ENCODE measurements at places on chromosomes 5 and 9.

GRCh38 chr5:172110921-172111851 lies 76.8 kb downstream of the STK10 start:
- DNase-seq = peak; percentile 56

DNA sequence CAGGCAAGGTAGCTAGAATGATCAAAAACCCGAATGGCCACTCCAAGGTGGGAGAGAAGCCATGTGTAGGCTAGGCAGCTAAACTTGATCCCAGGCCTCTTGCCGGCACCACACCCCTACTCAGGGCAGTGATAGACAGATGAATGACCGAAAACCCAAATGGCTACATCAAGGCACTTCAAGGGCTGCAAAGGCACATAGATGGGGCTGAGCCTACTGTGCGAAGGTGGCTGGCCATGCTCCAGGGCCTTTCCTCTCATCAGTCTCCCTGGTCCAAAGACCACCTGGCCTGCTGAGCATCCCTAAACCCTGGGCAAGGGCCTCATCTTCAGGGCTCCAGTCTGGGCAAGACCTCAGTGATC lies 3.7 kb upstream of the TIFAB start:
- DNase-seq = no peak

DNA sequence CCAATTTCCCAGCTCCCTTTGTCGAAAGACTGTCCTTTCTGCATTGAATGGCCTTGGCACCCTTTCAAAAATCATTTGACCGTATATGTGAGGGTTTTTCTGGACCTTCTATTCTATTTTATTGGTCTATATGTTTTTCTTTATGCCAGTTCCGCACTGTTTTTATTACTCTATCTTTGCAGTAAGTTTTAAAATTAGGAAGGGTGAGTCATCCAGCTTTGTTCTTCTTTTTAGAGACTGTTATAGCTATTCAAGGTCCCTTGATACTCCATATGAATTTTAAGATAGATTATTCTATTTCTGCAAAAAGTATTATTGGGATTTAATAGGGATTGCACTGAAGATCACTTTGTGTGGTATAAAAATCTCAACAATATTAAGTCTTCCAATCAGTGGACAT lies 44.2 kb upstream of the STARD4 start:
- DNase-seq = no peak

GRCh38 chr5:5149154-5149553 lies 9.0 kb downstream of the ADAMTS16 start:
- DNase-seq = no peak

DNA sequence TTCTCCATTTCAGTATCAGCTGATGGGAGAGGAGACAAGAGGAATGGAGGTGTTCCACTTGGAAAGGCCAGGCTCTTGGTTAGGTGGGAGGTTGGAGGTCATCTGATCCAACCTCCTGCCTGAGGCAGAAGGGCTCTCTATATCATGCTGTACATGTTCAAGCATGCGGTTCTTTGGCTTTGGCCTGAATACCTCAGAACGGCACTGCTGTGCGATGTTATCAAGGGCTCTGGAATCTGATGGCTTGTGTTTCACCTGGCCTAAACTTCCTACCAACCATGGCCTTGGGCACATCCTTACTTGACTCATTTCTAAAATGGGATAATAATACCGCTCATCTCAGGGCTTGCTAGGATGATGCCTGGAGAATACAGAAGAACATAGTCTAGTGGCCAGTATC lies 90.1 kb upstream of the FAM169A start:
- no peak for DNase-seq

DNA sequence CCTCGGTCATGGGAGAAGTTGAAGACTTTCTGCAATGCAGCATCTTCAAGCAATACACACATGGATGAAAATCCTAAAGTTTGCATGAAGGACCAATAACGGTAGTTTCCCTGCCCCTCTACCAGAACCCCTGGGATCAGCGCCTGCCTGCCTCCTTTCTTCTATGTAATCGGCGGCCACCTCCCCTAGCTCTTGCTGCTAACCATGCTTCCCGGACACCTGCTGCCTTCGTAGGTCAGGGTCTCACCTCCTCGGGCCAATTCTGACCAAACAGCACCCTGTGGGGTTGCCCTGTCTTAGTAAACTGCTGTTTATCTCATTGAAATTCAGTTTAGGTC lies 388 bp upstream of the MED10 start:
- DNase-seq = no peak

GRCh38 chr9:125325826-125326225 lies 64.2 kb downstream of the GAPVD1 start:
- DNase-seq = no peak

- DNase-seq = no peak
These were observed 183.5 kb downstream of the PLK2 start for GRCh38 chr5:58276431-58276830.

DNA sequence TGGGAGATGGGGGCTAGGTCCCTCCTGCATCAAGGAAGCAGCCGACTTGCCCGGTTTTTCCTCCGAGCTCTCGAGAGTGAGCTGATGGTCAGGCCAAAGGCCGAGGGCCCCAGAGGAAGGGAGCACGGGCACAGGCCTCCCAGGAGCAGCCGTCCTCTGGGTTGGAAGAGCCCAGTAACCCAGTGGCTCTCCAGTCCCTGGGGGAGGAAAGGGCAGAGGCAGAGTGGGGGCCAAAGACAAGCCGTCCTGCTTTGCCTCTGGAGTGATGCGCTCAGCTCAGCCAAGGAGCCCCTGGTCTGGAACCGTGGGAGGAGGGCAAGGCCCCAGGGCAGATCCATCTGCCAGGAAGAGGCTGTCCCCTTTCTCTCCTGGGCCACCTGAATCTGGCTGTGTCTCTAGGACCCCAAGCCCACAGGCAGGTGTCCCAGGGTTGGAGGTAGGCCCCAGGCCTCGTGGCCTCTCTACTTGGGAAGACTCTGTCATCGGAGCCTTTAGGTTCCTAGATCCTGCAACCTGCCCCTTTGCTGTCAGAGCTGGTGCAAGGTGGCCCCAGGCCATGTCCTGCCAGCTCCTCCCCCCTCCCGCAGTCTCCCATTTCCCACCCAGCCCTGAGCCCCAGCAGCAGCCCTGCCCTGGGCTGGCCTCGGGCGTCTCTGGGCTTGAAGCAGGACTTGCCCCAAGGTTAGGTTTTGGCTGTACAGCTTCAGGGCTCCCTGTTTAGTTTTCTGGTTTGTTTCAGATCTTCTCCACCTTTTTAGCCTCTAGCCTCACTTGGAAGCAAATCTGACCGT lies 224.1 kb downstream of the CACNA1B start:
- no peak for DNase-seq

DNA sequence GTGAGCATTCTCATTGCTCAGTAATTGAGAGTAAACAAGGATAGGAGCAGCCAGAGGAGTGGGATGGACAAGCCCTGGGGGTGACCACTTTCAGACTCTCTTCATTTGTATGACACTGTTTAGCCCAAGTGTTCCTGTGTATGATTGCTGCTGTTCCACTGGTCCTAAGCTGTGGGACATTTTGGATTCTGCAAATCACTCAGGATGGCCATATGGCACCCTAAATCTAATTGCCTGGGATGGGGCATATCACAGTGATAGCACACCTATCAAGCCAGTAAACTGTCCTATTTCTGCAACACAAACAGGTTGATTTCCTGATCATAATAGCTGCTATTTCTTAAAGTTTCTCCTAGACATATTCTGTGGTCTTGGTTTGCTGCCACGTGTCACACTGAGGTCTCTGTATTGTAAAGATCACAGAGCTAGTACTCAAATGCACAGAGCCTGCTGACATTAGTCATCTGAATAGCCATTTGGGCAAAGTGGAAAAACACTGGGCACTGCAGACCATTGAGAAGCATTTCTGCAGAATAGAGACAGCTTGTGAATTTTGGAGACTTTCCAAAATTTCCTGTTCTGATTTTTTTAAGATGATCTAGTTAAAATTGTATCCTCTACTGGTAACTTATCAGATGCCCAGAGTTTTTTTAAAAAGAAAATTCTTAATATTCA lies 320.2 kb downstream of the RFX3 start:
- no peak for DNase-seq

- no peak for DNase-seq
These were observed 24.1 kb upstream of the PPP1R26 start for GRCh38 chr9:135455401-135456030.

DNA sequence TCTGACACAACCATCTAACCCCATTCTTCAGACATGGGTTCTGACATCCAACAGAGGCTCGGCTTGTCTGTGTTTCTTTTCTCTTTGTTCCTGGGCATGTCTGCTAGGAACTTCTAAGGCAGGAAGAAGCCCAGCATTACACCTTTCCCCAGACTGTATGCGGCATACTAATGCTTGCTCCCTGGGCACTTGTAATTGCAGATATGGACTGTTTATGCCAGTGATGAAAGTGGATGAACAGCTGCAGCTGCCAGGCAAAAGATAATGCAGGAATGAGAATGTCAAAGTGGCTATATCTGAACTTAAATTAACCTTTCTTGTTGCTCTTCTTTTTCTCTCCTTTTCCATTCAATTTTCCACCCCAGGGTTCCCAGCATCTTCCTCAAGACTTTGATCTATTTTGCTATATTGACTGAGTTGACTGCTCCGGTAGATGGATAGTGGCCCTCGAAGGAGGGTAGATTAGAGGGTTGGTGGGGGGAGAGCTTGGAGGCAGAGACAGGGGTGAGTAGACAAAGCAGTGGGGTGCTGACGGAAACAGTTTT lies 344.4 kb downstream of the MAN2A1 start:
- no peak for DNase-seq

DNA sequence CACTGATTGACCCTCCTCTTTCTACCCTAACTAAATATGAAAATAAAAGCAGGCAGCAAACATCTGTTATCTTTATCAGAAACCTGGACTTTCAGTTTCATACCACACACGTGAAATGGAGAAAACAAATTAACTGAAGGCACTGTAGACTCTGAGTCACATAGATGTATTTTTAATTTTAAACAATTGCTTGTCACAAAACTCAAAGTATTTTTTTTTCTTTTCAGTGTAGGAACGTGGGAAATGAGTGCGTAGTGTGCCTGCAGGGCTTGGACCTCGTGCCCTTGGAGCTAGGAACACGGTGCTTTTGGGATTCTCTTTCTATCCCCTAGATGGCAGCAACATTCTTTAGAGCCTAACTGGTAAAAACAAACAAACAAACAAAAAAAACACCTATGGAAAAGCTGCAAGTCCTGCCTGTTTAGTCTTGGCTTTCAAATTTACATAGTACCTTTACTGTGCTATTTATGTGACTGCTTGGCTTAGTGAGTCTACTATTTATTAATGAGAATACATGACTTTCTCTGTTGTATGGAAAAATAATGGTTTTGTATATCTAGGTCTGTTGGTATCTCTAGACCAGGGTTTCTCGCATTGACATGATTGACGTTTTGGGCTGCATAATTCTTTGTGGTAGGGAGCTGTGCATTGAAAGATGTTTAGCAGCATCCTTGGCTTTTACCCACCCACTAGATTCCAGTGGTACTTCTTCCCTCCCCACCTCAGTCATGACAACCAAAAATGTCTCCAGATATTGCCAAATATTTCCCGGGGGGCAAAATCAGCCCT lies 16.8 kb upstream of the ACTBL2 start:
- DNase-seq = no peak

DNA sequence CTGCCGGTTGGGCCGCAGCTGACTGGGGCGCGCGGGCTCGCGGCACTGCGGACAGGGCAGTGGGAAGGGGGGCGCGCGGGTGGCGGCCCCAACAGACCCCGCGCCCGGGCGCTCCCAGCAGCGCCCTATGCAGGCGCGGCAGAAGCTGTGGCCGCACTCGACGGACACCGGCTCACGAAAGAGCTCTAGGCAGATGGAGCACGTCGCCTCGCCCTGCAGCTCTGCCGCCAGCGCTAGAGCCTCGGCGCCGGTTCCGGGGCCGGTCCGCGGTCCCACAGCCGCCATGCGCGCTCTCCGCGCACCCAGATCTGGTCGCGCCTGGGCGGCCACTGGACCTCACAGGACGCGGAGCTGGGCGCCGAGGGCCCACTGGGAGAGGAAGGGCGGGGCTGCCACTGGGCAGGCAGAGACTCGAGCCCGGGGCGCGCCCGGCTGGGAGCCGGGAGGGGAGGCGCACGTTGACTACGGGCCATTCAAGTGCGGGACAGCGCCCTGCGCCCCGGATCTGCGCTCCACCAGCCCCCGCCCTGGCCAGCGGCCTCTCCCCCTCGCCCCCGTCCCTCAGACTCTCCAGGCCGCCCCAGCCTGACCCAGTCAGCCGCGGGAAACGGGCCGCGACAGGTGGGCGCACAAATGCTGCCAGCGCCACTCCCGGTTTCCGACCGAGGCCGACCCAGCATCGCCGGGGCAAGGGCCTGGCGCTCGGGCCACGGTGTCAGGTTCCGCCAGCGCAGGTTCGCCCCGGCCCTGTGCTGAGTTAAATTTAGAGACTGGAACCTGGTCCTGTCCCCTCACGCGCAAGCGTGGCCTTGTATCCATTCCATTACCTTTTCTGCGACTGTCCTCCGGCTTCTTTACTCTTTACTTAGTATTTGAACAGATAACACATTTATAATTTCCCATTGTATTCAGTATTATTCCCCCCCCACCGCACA lies at the start of gene TRIM7:
TRIM7 (minus strand) TSS at position 371 of the 935 bp plus-strand sequence; CDS start at position 285, 86 bp downstream.
- DNase-seq = no peak

DNA sequence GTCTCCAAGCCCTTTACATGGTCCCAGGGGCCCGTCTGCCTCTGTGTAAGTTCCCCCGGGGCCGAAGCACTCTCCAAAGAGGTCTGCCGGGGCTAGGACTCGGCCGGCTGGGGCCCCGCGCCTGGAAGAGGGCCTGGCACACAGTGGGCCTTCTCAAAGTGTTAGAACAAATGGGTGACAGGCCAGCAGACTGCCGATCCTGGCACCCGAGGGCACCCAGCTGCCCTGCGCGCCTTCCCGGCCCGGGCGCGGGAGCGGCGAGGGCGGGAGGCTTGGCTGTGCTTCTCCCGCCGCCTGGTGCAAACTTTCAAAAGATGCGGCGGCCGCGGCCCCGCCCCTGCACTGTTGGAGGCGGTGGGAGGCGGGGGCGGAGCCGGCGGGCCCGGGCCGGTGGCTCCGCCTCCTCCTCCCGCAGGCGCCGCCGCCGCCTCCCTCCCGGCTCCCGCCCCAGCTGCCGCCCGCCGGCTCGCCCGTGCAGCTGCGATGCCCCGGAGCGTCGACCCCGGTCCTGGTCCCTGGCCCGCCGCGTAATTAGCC lies at the start of gene NEURL1B:
NEURL1B (plus strand) TSS at position 442 of the 537 bp plus-strand sequence. CDS start 144 bp downstream, outside the sequence.
- DNase-seq = no peak

- no peak for DNase-seq
These were observed 441.6 kb downstream of the CETN3 start for GRCh38 chr5:89967771-89968444.

GRCh38 chr9:7145361-7146069 lies 387.7 kb downstream of the KDM4C start:
- no peak for DNase-seq

DNA sequence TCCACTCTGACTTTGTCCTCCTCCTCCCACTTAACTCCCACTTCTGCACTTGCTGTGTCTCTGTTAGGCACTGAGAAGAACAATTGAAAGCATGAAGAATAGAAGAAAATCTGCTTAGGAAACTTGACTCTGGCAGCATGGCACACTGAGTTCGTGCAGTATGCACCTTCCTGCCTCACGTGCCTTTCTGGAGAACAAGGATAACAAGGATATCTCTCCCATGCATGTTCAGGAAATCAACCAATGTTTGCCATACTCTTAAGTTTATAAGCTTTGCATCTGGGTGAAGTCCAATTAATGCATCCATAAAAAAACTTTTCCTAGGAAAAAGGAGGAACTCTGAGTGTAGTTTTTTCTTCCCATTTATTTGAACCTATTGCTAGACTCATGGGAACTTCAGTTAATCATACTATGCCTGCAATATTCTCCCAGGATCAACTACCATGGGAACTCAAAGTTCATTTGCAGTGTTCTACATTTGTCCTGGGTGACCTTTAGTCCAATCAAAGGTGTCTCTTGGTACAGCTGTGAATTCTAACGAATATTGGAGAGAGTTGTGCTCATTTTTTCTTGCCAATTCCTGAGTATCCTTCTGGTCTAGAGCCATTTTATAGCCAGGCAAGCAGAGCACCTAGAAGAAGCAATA lies 227.0 kb downstream of the ENC1 start:
- no peak for DNase-seq

- no peak for DNase-seq
These were observed 824.0 kb upstream of the ARRDC3 start for GRCh38 chr5:92207151-92207550.

All from stimulated activated CD8-positive, alpha-beta memory T cell treated with anti-CD3 and anti-CD28 coated beads, Interleukin-15, amount 100 ng/mL, for 4 hours (primary cell).